ENCODE measurements at places on chromosomes 13 and 19.
A peak's percentile ranks its signal among the peaks of the same experiment; 100 is the strongest.

DNA sequence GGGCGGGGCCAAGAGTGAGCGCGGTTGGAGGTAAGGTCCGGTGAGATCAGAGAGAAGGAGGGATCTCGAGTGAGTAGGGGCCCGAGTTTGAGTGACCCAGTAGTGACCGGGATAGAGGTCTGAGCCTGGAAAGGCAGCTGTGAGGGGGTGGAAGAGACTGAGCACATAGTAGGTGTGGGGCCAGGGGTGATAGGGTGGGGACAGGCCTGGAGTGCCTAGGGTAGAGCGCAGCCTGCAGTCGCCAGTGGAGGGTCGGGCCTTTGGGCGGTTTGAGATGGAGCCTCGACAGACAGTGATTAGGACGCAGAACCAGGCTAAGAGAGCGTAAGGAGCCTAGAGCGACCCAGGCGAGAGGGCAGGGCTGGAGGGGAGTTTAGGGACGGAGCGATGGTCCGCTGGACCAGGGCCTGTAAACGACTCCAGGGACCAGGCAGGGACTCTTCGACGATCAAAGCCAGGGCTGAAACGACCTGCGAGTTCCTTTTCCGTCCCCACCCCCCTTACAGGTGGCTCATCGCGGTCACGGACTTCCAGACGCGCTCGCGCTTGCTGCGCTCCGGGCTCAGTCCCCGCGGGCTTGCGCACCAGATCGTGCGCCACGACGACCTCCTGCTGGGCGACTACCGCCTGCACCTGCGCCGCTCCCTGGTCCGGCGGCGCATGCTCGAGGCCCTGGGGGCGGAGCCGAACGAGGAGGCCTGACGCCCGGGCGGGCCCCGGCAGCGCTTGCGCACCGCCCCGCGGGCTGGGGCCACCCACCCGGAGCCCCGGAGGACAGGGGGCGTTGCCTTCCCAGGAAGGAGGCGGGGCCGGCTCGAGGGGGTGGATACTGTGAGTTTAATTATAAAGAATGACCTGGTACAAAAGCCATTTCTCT, 9.4 kb downstream of the C19orf81 start:
- peak; percentile 40 for DNase-seq

GRCh38 chr19:50830266-50831025, 2.9 kb downstream of the KLK15 start:
- DNase-seq = no peak

DNA sequence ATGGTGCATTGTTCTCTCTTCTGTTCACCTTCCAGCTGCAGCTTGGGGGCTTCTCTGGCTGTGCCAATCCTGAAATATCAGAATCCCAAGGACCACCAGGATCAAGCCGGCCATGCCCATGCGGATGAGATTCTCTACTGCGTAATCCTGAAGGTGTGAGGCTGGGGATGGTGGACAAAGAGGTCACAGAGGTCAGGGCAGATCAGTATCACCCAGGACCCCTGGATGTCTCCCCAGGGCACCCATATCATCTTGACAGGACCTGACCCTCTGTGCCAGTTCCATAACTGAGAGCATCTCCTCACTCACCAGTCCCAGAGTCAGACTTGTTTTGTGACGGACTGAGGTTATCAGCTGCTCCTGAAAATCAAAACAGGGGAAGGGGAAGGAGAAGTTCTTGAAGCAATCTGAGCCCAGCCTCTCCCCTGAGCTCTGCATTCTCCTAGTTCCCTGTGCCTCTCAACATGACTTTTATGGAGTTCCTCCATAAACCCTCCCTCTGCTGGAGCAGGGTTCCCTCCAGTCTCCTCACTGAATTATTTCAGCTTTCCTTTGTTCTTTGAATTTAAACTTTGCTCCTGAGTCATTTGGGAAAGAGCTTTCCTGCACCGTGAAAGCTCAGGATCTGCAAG, 5.5 kb downstream of the LILRA5 start:
- DNase-seq = no peak

DNA sequence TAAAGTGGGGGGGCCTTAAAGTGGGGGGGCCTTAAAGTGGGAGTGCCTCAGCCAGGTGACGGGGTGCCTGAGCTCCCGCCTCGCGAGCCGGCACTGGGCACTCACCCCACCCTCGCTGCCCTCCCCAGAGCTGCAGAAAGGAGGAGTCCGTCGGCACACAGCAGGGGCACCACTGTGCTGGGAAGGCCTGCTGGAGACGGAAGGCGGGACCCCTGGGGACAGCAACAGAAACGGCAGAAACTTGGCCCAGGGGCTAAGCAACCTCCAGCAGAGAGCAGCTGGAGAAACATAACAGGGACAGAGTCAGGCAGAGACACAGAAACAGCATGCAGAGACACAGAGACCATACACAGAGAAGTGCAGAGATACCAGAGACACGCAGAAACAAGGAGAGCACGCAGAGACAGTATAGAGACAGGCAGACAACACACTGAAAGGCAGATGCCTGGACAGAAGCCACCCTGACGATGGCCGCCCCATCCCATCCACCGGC, 7.9 kb downstream of the CFD start:
- no peak for DNase-seq

GRCh38 chr13:110356362-110356761, 49.3 kb downstream of the COL4A2 start:
- no peak for DNase-seq

All from activated CD8-positive, alpha-beta memory T cell treated with anti-CD3 and anti-CD28 coated beads for 48 hours (primary cell).